ENCODE measurements at places on chromosomes 2 and 18.

- DNase-seq: no peak
These were observed 3.4 kb upstream of the ALPP start for GRCh38 chr2:232375164-232375563.

DNA sequence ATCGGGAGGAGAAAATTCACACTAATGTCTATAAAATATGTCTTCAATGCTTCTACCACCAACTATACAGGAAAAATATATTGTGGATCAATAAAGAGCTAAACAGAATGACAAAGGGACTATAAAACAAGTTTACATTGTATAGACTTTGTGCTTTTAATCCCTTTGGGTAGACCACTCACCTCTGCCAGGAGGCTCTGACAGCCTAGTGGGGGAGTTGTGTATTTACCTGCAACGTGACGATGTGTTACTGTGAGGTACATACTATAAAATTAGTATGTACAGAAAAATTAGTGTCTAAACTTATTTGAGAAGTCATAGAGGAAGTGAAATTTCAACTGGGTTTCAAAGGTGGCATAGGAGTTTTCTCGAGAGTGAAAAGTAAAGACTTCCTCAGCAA is 243.3 kb upstream of the REG3G start:
- DNase-seq: no peak

DNA sequence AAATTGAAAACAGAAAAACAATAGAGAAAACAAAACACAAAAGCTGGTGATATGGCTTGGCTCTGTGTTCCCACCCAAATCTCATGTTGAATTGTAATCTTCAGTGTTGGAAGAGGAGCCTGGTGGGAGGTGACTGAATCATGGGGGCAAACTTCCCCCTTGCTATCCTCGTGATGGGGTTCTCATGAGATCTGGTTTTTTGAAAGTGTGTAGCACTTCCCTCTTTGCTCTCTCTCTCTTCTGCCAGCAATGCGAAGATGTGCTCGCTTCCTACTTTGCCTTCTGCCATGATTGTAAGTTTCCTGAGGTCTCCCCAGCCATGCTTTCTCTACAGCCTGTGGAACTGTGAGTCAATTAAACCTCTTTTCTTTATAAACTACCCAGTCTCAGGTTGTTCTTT is 112.3 kb upstream of the UXS1 start:
- no peak for DNase-seq

- DNase-seq: no peak
These were observed 351.7 kb downstream of the RAD51AP2 start for GRCh38 chr2:17166506-17166905.

DNA sequence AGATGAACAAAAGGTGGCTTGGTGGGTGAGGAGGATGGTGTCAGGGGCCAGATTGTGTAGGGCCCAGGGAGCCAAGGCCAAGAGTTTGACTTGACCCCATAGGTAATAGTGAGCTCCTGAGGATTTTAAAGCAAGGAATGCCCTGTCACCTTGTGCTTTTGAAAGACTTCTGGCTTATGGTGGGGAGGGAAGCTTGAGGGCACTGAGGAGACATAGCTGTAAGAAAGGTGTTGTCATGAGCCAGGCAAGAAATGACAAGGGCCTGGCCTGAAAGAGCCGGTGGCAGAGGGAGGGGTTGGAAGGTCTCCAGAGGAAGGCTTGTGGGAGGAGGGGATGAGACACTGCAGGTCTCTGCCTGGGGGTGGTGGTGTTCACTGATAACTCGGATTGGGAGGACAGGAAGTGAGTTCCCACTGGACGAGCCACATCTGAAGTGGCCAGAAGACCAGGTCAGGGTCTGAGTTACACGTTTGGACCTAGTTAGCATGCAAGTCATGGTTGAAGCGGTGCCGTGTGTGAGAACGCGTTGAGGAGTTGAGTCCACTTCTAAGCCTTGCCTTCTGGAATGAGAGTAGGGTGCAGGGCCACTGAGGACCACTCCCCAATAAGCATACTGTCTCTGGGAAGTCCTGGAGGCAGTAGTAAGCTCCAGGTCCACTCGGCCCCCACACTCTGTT is 64.3 kb downstream of the TET3 start:
- no peak for DNase-seq

DNA sequence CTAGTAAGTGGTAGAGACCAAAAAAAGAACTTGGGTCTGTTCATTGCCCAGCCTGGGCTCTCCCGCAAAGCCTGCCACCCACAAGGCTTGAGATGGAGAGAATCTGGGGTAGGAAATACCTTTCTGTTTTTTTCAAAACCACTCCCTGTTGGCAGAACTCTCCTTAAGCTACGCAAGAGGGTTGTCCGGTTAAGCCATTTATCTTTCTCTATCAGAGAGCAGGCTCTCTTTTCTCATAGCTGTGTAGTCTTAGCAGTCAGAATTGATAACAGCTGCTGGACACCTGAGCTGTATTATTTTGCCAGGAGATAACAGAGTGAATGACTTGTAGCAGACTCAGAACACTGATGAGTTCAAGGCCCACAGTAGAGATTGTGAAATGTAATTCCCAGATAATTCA is 1088.1 kb downstream of the TSN start:
- DNase-seq: no peak

DNA sequence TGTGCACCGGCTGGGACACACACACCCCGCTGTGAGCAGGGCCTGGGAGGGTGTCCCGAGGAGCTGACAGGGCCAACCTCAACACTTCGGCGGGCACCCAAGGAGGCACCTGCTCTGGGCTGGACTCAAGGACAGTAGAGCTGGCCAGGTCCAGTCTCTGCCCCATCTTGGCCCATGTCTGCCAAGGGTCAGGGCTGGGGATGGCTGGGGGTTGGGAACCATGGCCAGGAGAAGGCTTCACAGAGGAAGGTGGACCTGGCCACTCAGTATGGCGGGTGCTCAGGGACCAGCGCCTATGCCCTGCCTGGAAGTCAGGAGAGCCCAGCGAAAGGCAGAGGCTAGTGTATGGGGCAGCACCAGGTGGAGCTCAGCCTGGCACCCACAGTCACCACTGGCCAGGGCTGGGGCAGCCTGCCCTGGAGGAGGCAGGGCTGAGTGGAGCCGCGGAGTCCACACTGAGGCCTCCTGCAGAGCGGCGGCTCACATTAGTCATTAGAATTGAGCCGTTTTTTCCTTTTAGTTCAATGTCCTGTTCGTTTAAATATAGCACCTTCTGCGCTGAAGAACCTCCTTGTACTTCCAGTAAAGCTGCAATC is 4.2 kb downstream of the ERFE start:
- DNase-seq: no peak

DNA sequence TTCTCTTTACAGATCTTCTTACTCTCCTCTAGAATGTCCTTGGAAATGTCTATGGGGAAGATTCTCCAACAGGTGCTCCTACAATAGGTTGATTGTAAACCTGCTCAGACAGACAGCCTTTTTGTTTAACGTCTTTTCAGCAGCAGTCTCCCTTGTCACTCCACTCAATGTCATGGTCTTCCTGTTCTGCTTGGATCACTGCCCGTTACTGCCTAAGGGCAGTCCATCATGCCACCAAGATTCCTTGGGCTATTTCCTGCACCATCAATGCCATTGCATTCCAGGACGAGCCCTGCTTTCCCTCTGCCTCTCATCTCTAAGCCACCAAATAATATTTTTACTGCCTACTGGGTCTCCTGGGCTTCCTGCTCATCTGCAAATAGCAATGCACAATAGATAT is 97.4 kb upstream of the GALNT5 start:
- no peak for DNase-seq

DNA sequence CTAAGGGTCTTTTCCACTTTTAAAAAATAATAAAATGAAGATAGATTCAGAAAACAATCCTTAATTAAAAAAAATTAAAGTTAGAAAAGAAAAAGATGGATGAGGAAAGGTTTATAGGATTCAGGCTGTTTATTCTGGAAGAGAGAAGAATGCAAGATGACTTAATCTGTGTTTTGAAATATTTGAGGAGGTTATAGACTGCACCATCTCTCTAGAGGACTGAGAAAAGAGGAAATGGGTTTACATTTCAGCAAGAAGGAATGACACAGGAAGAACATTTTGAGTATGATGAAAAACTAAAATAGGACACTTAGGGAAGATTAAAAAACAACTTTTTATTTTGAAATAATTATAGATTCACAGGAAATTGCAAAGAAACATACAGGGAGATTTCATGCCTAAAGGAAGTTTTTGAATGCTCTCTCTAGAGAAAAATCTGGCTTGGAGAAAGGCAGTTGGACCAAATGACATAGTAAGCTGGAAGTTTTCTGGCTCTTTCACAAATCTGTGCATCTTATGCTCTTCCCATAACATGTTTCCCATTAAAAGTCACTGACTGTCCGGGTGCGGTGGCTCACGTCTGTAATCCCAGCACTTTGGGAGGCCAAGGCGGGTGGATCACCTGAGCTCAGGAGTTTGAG is 75.0 kb downstream of the CERS6 start:
- DNase-seq: no peak

- DNase-seq: no peak
These were observed 19.8 kb upstream of the GPR55 start for GRCh38 chr2:230944757-230945372.

GRCh38 chr2:70964596-70965386 is 13.6 kb upstream of the ANKRD53 start:
- DNase-seq: no peak

GRCh38 chr2:121236650-121237180 is 48.3 kb downstream of the TFCP2L1 start:
- no peak for DNase-seq

GRCh38 chr2:84546551-84546950 is 30.3 kb downstream of the DNAH6 start:
- no peak for DNase-seq

GRCh38 chr2:20371323-20372025 is 20.8 kb upstream of the PUM2 start:
- DNase-seq: no peak

GRCh38 chr2:106561356-106561755 is 74.2 kb downstream of the CD8B2 start:
- no peak for DNase-seq

- no peak for DNase-seq
These were observed 1637.7 kb upstream of the LRRTM1 start for GRCh38 chr2:81942136-81942680.

DNA sequence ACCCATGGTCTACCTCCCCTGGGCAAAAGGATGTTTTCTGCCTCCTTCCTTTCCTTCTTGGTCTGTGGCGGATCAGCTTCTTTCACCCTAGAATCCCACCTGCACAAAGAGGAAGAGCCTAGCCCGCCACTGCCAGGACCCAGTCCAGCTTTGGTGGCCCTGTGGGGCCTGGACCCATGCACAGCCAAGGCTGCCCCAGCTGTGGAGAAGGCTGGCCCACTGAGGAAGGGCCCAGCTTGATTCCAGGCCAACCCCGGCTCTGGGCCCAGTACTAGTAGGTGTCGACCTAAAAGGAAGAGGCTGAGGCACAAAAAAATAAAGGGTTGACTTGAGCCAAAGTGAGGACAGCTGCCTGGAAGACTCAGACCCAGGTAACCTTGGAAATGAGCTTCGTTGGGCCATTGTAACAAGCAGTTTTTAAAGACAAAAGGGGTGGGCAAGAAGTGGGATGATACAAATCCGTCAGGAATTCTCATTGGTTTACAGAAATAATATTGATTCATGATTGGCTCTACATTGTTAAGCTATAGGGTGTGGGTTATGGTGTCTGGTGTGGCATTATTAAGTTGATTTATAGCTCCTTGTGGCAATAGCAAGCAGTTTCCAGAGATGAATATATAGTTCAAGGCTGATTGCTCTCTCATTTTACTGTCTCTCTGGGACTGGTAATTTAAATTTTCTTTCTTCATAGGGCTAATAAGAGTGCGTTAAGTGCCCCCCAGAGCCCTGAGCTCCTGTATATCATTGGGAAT is 29.8 kb upstream of the MAL start:
- DNase-seq: no peak

DNA sequence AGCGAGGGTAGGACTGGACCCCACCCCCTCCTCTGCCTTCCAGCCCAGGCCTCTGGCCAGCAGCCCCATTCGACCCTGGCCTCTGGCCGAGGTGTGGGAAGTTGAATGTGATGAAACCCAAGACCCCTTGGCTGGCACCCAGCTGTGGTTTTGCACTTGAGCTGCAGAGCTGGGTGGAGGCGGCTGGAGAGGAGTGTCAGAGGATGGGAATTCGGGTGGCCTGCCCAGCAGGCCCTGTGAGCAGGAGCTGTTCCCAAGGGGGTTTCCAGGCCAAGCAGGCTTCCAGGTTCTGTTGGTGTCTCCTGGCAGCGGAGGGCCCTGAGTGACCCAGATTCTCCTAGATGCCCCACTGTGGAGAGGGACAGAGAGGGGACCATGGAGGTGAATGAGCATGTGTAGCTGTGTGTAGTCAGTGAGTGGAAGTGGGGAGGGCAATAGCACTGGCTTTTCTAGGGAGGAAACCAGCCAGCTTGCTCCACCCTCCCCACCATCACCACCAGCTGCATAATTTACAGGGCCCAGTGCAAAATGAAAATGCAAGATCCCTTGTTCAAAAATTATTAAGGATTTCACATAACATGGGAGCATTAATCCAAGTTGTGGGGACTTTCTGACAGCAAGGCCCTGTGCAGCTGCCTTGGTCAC is 172.2 kb upstream of the HAAO start:
- no peak for DNase-seq

GRCh38 chr2:237669628-237670392 is 42.4 kb downstream of the LRRFIP1 start:
- DNase-seq: no peak

GRCh38 chr2:68946117-68946516 is 6.6 kb downstream of the GKN2 start:
- DNase-seq: no peak
